Stimulated activated CD4-positive, alpha-beta T cell treated with anti-CD3 and anti-CD28 coated beads, Interleukin-2, amount 100 ng/mL, for 24 hours (primary cell): ENCODE measurements at places on chromosomes 2 and 18.

DNA sequence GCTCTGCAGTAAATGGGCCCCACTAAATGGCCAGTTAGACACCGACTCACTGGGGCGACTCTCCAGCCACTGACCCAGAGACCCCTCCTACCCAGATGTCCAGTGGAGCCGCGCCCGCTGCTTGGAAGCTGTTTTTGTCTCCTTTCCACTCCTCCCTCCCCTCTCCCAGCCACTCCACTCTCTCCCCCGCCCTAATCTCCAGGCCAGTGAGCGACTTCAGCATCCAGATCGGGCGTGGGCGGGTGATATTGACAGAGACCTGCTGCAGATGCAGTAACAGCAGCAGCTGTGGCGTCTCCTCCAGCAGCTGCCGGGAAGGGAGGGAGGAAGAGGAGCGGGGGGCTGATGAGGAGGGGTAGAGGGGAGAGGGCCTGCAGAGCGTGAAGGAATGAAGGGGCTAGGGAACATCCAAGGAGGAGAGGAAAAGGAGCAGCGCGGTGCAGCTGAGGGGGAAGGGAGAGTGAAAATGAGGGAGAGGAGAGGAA, at the start of gene SCN7A:
Gene SCN7A (minus strand): TSS at position 110 of the 485 bp plus-strand sequence. CDS start 16,553 bp downstream, outside the sequence.
- no peak for DNase-seq

DNA sequence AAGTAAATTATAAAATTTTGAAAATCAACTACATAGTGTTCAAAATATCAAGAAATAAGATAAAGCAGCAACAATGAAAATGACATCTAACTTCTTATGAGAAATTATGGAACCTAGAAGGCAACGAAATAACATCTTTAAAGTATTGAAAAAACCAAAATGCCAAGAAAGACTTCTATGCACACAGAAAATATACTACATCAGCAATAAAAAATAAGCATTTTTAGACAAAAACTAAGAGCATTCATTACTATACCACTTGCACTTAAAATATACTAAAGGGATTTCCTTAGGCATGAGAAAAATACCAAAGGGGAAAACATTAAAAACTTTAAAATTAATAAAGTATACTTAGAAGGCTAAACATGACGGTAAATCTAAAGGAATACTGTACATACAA, 556.3 kb downstream of the NUP35 start:
- no peak for DNase-seq

GRCh38 chr2:101474731-101475384, at the start of gene RFX8:
RFX8 (minus strand) TSS chr2:101475112; CDS start chr2:101466848, 8,264 bp downstream.
- DNase-seq: peak; percentile 54

DNA sequence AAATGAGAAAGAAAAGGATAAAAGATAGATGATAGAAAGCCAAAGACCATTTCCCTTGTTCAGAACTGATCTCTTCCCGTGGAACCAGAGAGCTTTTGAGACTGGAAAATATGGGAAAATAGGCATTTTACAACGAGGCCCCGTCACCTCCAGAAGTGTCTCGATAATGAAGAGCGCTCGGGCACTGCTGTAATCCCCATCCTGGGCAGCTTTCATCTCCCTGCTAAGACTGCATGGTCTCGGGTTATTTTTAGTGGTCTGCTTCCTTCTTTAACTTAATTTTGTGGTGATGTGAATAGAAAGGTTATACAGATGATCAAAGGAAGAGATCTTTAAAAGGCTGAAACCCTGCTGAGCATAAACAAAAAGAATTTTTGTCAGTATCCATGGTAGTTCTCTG, 176.6 kb downstream of the METTL4 start:
- no peak for DNase-seq

- no peak for DNase-seq
These were observed 117.5 kb upstream of the TMEM18 start for GRCh38 chr2:794554-795241.

GRCh38 chr2:95669441-95669991, 77.7 kb downstream of the TRIM43 start:
- DNase-seq: no peak

DNA sequence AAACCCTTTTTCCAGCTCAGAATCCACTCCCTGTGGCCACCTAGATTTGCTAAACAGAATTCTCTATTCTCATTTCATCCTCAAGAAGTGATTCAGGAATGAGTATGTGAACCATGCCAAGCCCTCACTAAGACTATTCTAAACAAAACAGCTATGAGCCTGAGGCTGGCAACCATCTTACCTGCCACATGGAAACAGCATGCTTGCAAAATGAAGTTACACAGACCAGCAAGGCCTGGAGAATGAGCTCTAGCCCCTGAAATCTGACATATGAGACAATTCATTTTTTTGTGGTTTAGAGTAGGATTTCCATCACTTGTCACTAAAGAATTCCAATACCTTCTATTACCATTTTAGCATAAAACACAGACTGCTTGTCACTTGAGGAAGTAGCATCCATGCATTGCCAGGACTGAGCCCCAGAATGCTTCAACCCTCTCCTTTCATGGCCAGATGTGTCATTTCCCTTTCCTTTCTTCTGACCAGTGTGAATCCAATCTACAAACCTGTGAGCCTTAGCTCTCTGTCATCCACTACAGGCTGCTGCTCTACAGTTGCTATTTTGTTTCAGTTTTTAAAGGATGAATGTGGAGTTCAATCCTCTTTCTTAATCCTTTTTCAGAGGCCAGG, 744.3 kb upstream of the ACVR2A start:
- DNase-seq: no peak

DNA sequence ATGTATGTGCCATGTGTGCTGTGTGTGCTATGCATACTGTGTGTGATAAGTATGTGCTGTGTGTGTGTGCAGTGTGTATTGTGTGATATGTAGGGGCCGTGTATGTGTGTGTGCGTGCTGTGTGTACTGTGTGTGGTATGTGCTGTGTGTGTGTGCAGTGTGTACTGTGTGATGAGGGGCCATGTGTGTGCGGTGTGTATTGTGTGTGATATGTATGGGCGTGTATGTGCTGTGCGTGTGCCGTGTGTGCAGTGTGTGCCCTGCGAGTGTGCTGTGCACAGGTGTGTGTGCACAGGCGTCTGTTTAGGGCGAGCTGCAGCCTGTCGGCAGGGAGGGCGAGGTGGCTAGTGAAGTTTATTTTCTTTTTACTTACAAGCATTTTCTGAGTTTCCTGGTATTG, 16.1 kb downstream of the SNORC start:
- no peak for DNase-seq

- DNase-seq: no peak
These were observed 79.4 kb upstream of the SMAD7 start for GRCh38 chr18:49030138-49030537.

- no peak for DNase-seq
These were observed 18.2 kb downstream of the SLC8A1 start for GRCh38 chr2:40433736-40434135.

DNA sequence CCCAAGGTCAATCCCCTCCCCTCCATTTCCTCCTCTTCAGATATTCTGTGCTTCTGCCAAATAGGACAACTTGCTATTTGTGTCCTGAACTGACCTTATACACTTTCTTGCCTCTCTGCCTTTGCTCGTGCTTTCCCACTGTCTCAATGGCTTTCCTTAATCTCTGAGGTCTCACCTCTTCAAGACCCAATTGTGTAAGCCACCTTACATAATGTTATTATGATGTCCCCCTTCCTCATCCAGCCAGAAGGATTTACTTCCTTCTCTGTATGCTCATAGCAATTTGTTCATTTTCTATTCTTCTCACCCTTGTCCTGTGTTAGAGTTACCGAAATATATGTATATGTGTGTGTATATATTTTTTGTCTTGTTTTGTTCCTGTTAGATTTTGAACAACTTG, 26.9 kb upstream of the DARS1 start:
- no peak for DNase-seq

DNA sequence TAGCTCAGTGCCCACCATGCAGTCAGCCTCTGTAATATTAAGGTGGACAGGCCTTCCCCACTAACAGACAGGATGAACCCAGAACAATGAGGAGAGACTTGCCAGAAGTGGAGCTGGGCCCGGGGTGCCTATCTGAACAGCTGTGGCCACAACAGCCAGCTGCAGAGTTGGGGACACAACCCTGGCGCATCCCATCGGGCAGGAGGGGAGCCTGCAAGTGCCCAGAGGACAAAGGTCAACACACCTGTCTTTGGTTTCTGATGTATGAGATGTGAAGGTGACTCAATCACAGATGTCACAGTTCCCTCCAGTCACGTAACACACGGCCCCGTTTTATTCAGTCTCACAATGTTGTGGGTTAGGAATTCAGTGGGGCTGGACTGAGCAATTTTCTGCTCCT, 48.2 kb upstream of the TAF1B start:
- no peak for DNase-seq

GRCh38 chr2:95352310-95353054, 50.0 kb upstream of the FAHD2A start:
- DNase-seq: no peak

- DNase-seq: no peak
These were observed 1021.3 kb upstream of the GYPC start for GRCh38 chr2:125634662-125635061.

GRCh38 chr2:130355172-130355577, 681 bp upstream of the PTPN18 start:
- no peak for DNase-seq

DNA sequence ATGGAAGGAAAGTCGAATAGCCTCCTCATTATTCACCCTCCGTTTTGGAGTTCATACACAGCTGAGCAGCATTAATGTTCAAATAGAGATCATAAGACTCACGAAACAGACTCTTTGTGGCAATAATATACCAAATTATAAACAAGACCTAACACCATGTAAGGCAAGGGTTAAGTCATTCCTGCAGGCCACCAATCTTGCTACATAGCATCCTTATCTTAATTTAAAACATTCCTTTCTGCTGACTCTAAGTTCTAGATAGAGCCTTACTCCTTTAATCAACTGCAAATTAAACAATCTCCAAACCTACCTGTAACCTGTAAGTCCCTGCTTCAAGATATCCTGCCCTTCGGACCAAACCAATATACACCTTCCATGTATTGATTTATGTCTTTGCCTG, 178.0 kb downstream of the PDE11A start:
- no peak for DNase-seq

GRCh38 chr18:31402026-31402373, 25.4 kb downstream of the DSG4 start:
- no peak for DNase-seq

DNA sequence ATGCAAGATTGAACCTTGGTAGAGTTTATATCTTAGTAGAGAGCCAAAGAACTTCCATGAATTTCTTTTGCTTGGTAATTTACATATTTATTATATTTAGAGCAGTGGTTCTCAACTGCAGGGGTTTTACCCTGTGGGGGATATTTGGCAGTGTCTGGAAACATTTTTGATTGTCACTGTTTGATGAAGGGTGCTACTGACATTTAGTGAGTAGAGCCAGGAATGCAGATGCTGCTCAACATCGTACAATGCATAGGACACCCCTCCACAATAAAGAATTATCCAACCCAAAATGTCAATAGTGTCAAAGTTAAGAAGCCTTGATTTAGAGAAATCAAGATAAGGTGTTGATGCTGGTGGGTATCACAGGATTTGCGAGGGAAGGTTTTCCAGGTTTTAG, 14.7 kb downstream of the AGFG1 start:
- DNase-seq: no peak

DNA sequence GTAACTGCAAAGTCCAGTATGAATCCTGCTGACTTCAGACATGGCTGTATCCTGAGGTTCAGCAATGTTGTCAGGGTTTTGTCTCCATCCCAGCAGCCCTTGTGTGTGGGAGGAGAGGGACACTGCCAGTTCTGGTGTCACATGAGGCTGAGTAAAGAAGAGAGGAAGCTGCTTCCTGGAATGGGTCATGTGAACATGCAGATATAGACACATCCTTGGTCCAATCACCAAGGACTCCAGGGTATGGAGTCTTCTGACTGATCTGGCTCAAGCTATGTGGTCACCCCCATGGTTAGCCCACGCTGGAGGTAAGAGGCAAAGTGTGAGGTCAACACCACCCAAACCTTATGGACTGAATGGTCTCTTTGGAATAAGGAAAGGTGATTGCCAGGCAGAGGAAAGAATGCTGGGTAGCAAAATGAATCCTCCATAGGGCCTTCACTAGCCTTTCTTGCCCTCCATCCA, 134.4 kb upstream of the SLC1A4 start:
- no peak for DNase-seq

DNA sequence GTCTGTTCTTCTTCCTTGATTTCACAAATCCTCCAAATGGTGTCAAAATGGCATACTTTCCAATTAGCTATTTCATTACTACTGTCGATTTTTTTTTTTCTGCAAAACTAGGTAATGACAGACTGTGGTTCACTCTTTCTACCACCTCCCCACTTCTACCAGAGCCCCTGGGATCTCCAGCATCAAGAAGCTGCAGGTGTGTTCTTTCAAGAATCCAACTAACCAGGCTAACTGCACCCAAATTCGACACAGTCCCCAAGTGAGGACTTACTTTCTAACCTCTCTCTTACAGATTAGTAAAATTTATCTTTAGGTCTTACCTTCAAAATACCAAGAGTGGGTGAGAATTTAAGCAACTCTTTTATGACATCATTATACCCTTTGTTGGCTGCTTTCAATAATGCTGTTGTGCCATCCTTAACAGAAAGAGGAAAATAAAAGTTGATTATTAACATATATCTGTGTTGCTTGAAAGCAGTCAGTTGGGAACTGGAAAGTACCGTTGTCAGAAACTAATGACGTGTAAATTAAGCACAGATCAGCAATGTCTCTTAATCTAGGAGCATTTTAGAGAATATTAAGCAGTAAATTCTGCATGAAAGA, 31.2 kb upstream of the NPC1 start:
- no peak for DNase-seq

DNA sequence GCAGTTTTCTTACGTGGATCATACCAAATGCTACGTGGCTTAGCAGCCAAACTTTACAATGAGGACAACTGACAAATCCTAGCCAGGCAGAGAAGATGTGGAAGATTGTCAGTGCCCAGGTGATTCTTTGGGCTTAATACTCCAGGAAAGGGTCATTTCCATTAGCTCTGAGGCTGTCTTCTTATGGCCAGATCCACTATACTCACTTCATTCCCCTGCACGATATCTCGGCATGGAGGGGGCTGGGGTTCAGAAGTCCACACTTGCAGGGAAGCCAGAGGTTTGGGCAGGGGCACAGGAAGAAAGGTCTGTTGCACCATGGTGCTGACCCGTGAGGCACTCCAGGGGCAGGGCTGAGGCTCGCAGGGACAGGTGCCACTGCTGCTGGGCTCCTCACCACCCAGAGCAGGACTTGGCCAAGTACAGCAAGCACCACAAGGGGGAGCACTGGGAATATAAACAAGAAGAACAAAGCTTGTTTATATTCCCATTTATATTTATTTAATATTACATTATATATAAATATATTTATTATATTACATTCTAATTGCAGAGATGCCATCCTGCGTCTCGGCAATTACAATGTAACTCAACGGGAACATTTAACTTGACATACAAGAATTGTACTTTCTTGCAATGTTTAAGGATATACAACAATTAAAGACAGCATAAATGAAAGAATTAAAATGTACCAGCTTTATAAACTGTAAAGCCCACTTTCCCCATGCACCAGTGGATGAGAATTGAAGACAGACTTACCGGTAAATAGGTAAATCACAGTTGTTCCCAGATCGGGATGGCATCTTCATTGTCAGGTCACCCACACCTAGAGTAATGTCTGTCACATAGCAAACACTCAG, 27.2 kb downstream of the CLUL1 start:
- peak; percentile 69 for DNase-seq
